H4 (cell line): ENCODE measurements at places on chromosomes 2 and 18. TPM values are rescaled to one million over a fixed set of nuclear protein-coding genes. Genes with fewer than 3 reads are reported as not detected.

DNA sequence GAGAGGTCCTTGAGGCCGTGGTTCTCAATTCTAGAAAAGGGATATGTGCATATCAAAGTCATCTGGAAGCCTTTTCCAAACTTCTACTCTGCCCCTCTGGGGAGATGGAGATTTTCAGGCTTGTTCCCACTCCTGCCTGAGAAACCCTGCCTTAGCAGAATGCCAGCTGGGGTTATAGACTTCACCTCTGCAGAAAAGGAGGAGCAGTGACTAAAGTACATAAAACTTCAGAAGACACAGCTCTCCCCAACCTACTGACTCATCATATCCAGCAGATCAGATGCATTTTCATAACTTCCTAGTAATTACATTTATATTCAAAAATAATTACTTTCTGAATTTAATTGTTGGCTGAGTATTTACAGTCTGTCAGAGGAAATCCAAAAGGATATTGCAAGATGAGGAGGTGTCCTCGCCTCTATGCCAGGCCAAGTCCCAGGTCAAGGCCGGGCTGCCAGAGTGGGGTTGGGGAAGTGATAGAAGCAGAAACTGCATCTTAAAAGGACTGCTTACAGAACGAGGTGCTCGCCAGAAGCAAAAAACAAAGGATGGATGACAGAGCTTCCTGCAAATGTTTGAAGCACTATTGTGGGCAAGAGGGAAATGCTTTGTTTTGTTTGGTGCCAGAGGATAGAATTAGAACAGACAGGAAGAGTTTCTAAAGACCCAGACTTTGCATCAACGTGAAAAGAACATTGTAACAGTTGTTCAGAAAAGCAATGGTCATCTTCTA lies 75.6 kb upstream of the APCDD1 start:
- DNase-seq = no peak

GRCh38 chr2:99183025-99183424 lies 2.0 kb downstream of the MRPL30 start:
- DNase-seq = no peak

GRCh38 chr2:138223319-138223718 lies 259.0 kb downstream of the HNMT start:
- DNase-seq = no peak

CYS1 gene
- total RNA-seq = 0.43 and 1.1 TPM in 2 replicates

- no peak for DNase-seq
Measured at GRCh38 chr2:4959219-4959618, 733.0 kb upstream of the SOX11 start.

DNA sequence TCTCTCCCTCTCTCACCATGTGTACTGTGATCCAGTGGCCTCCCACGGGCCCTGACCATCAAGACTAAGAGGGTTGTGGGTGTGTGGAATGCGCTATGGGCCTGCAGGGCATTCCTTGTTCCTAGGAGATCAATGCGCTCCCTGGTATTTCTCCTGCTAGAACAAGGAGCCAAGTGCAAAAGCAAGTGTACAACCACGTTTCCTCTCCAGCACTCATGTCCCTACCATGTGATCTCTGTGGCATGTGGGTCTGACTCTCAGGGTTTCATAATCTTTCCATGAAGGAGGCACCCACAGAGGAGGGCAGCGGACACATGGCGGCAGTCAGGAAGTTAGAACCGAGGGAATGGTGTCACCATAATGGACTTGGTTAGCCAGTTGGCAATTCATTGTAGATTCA lies 91.4 kb downstream of the MAPK4 start:
- no peak for DNase-seq

DNA sequence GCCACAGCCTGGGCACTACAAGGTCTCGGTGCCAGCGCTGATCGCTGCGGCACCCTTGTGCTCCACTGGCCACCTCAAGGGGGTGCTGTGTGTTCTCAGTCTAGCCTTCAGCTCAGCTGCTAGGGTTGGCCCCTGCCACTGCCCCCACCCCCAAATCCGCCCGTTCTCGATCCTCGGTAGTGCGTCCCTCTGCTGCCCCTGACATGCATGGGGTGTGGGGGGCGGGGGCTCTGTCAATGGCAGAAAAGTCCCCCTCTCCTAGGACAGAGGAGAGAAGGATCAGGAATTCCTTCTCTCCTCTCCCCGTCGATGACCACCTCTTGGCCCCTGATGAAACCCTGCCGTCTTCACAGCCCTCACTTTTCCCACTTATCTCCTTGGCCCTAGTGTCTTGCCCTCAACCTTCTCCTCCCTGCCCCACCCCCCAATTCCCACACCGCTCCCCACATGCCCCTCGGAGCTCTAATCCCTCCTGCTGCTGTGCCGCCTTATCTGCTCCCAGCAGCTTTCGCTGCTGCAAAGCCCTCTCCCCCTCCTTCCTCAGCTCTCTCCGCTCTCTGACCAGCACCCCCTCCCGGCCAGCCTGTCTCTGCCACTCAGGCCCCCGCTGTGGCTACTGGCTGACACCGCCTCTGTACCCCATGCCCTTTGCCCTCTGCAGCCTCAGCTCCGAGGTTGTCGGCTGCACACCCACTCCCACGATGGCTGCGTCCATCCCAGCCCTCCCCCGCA lies 4.3 kb upstream of the ASIC4 start:
- DNase-seq = peak; percentile 31

DNA sequence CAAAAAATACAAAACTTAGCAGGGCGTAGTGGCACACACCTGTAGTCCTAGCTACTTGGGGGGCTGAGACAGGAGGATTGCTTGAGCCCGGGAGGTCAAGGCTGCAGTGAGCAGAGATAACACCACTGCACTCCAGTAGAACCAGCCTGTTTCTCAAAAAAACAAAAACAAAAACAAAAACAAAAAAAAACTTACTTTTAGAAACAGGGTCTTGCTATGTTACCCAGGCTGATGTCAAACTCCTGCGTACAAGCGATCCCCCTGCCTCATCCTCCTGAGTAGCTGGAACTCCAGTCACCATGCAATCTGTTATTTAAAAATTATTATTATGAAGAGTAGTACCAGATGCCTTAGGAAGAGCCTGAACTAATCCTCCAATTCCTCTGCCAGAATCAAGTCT lies 35.0 kb upstream of the GLI2 start:
- no peak for DNase-seq

DNA sequence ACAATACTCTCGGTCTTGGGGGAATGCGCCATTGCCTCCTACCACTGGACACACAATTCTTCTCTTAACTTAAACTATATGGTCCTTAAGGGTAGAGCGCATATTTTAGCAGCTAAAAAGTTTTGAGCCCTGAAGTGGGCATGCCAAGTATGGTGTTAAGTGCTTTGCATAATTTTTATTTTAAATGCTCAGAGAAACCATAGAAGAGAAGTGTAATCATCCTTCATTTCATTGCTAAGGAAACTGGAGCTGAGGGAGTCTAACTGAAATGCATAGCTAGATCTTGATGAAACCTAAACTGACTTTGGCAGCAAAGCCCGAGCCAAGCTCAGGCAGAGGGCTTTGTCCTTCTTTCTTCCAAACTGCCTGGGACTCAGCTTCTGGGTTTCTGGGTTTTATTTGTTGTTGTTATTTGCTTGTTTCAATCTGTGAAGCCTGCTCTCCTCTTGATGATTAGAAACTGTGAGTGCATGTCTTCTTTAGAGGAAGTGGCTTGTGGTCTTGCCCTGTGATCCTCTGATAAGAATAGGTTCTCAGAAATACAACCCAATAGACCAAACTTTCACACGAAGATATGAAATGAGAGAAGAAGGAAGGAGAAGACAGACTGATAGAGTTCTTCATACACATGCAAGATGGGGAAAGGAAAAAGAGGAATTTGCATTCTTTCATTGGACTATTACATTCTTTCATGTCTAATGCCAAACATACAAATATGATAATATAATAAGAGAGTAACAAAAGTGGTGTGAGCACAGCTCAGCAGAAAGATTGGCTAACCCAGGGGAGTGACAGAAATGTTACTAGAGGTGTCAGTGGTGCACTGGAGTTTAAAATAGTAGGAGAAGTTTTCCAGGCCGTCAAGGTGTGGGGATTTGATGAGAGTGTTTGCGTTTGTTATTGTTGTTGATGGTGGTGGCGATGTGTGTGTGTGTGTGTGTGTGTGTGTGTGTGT lies 7.5 kb upstream of the RNF144A start:
- DNase-seq = no peak

DNA sequence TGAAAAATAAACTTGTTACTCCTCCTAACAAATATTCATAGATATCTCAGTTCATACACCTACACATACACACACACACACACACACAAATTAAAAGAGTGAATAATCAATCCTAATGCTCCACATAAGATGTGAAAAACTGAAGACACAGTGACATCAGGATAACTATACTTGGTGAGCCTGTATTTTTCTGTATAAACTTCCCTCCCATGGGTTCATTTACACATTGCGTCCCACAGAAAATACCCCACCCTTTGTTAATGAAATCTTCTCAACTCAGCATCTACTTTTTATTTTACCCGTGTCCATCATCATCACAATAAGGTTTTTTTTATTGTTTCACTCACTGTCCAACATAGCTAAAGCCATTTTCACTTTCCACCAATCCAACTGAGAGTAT lies 60.4 kb downstream of the CD226 start:
- DNase-seq = no peak

DNA sequence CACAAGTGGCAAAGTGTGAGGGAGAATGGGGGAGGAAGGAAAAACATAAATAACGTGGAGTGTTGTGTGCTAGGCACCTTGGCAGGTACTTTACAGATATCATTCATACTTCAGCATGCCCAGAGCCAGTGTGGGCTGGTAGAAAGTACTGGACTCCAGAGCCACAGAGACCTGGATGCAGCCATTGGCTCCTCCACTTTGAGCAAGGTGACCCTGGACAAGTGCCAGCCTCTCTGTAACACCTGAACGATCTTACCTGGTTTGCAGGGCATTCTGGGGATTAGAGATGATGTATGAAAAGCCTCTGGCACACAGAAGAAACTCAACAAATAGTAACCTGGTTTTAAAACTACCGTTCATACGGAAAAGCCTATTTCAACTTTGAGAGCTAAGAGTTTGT lies 6.3 kb downstream of the LOXHD1 start:
- no peak for DNase-seq

DAPL1 gene
- not detected in 2 replicates for total RNA-seq

GRCh38 chr2:72934683-72935610 lies 17.6 kb downstream of the EMX1 start:
- DNase-seq = peak; percentile 20

DNA sequence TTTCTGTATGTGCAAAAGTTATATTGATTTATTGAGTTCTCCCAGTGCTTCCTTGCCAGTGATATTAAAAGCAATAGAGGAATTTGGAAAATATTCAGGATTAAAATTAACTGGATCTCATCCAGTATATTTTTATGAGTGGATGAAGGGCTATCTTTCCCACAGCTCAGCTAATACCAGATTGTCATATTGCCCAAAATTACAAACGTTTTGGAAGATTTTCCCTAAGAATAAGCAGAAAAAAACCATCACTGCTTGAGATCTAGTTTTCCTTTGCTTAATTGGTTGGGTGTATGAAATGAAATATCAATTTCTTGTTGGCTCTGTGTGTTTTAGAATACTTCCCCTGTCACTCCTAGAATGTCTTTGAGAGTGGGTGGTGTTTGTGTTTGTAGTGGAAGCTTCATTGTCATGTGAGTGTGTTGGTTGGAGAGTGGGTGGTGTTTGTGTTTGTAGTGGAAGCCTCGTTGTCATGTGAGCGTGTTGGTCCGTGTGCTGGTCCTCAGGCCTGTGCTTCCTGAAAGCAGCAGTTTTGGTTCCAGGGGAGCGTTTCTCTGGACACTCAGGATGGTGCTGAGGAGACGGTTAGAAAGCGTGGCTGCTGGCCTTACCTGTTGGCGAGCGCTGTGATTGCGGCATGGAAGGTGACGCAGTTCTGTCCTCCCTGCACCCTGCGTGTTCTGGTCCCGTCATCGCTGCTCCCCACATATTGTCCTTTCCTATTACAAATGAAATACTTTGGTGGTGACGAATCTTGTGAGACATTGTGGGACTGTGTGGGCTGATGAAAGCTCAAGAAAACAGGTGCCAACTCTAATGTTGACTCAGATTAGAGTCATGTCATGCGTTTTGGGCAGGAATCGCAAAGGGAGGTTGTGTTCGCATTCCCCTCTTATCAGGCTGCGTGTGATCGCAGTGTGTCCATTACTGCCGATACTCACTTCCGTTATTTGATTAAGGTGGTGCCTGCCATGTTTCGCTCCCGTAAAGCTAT lies 12.4 kb downstream of the ASB1 start:
- DNase-seq = peak; percentile 79

- peak; percentile 16 for DNase-seq
Measured at GRCh38 chr2:222180619-222181018, 118.2 kb downstream of the PAX3 start.

RSAD2 gene
- 1.2 and 1.7 TPM in 2 replicates for total RNA-seq
